Hematopoietic multipotent progenitor cell treated with erythropoietin and hydrocortisone succinate and interleukin-3 and kit ligand, for 15 days (in vitro differentiated cells): ENCODE measurements at places on chromosomes 2 and 18.

GRCh38 chr2:54573537-54573919 is 117.4 kb downstream of the SPTBN1 start:
- no peak for DNase-seq

- no peak for DNase-seq
Measured at GRCh38 chr2:208266936-208267335, 881 bp downstream of the PIKFYVE start.

GRCh38 chr2:195898505-195899191 is 170.0 kb downstream of the DNAH7 start:
- DNase-seq = no peak

- DNase-seq = no peak
Measured at GRCh38 chr2:132671151-132671835, 1.3 kb upstream of the LYPD1 start.

DNA sequence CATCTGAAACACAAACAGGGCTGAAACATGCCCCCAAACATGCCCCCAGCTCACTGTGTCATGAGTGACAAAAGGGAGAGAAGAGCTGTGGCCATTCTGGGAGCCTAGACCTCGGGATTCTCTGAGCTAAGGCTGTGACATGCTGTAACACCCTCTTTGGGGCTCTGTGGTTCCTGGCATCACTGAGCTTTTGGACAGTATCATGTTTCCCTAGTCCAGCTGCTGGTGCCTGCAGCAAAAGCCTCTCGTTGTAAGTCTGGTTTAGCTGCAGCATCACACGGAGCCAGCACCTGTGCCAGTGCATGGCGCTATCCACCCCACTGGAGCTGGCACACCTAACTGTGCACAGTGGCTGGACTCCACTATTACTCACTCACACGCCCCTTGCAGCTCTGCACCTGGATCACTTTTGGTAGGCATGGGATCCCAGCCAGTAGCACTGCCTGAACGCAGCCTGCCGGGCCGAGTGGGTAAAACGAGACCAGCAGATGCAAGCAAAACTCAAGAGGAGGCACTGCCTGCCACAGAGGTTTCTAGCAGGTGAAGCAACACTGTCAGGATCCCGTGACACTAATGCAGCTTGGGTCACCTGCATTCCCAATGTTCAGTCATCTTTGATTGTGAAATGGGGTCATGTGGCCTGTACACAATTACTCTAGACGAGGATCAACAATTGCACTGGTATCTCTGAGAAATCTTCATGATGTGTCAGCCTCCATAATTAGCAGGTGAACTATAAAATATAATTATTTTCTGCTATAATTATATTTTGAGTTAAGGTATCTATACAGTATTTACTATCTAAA is 547.2 kb downstream of the ZNF804A start:
- no peak for DNase-seq

GRCh38 chr2:151967829-151968722 is 130.8 kb downstream of the CACNB4 start:
- no peak for DNase-seq

DNA sequence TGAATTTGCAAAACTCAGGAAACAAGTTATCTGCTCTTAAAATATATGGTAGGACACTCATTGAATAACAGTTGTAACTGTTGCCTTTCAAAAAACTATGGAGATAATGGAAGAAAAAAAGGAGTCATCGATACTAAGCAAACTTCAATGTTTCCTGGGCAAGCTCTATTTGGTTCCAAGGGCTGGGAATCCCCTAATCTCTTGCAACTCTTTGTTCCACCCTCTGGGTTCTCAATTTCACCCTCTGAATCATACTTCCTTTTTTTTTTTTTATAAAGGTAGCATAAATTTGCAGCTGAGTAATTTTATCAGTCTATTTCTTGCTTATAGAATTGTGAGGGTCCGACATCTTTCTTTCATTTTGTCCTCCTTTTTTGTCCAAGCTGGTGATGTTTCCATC is 36.7 kb downstream of the SLC9A4 start:
- no peak for DNase-seq
